Activated naive CD4-positive, alpha-beta T cell treated with anti-CD3 and anti-CD28 coated beads, Interleukin-2, amount 10 ng/mL, durations not matched to agents 5 hours and 36 hours (primary cell): ENCODE measurements at places on chromosomes 12 and 14. TPM values are rescaled to one million over a fixed set of nuclear protein-coding genes. Genes with fewer than 3 reads are reported as not detected.

HNF1A gene
- not detected for total RNA-seq

AMIGO2 gene
- 9.0 TPM for total RNA-seq

KRT78 gene
- total RNA-seq = not detected

FNTB gene
- 17.8 TPM for total RNA-seq

CDKL1 gene
- total RNA-seq = 10.5 TPM

CMTM5 gene
- not detected for total RNA-seq

SLC6A12 gene
- total RNA-seq = not detected

NANOG gene
- total RNA-seq = not detected

IFNG-AS1 gene
- total RNA-seq = 0.65 TPM

CISTR gene
- total RNA-seq = not detected

RPS6KL1 gene
- 5.3 TPM for total RNA-seq

KRT3 gene
- not detected for total RNA-seq

SYNE3 gene
- total RNA-seq = 101 TPM

DICER1 gene
- total RNA-seq = 49.8 TPM

KRT82 gene
- not detected for total RNA-seq

CELA1 gene
- 0.51 TPM for total RNA-seq

NUAK1 gene
- total RNA-seq = not detected

CLEC9A gene
- total RNA-seq = not detected

MUCL1 gene
- not detected for total RNA-seq

INHBC gene
- not detected for total RNA-seq

ANO4 gene
- not detected for total RNA-seq

RNASE7 gene
- not detected for total RNA-seq

RASSF9 gene
- not detected for total RNA-seq

AHNAK2 gene
- total RNA-seq = 0.07 TPM

CCDC177 gene
- total RNA-seq = not detected

STAB2 gene
- not detected for total RNA-seq

OTX2 gene
- total RNA-seq = not detected
